ENCODE measurements at places on chromosomes 7 and 10. TPM values are rescaled to one million over a fixed set of nuclear protein-coding genes. Genes with fewer than 3 reads are reported as not detected.

GRCh38 chr7:149826344-149827088 lies 11.7 kb upstream of the ZNF862 start:
- DNase-seq: no peak

DNA sequence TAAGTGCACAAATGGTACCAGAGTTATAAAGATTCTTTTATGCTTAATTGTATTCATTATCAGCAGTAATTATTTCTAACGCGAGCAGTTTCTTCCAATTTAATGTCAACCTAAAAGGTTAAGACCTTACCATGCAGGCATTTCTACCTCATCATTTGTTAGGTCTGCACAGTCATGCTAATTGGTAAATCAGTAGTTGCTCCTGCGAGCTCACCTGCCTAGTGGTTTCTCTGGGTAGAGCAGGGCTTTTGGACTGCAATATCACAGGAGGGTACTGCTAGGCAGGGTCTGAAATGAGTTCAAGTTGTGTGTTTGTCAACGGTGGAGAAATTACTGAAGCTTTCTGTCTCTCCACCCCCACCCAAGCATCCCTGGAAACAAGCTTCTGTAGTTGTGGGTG lies 558.5 kb upstream of the MGMT start:
- DNase-seq: no peak

- peak; percentile 51 for DNase-seq
These were observed 151.3 kb upstream of the RSU1 start for GRCh38 chr10:16968416-16969041.

DNA sequence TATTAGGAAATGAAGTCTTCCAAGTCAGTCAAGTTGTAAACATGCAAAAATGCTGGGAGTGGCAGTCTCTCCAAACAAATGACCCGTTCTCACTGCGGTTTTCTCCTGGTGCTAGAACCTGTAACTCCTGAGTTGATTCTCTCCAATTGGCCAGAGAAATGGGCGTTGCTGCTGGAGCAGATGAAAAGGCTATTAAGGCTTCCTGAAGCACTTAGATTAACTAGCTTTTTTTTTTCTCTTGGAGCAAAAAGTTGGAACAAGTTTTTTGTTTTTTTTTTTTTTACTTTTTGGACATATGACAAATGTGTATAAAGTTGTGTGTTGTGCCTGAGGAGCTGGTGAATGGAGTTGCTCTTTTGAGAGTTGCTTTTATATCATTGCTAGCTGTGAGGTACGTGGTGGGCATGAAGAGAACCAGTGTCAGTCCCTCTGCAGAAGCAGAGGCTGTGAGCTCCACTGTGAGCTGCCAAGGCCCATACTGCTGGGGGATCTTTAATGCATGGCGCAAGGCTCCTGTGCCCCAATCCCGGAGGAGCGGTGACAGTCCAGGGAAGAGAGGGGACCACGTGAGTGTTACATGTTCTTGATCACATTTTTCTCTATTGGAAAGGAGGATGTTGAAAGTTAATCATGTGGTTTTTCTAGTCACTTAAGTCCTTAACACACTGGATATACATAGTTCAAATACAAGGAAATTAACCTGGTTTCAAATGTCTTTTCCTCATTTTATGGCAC lies 393.6 kb upstream of the GALNT17 start:
- no peak for DNase-seq

GRCh38 chr7:43658718-43659548 lies 70.4 kb downstream of the COA1 start:
- no peak for DNase-seq

GRCh38 chr7:127909424-127910152 lies 121.6 kb downstream of the LRRC4 start:
- DNase-seq: no peak

- no peak for DNase-seq
These were observed 42.0 kb downstream of the LYZL2 start for GRCh38 chr10:30587522-30588031.

- DNase-seq: no peak
These were observed 71.8 kb upstream of the RPA3 start for GRCh38 chr7:7790041-7790741.

DNA sequence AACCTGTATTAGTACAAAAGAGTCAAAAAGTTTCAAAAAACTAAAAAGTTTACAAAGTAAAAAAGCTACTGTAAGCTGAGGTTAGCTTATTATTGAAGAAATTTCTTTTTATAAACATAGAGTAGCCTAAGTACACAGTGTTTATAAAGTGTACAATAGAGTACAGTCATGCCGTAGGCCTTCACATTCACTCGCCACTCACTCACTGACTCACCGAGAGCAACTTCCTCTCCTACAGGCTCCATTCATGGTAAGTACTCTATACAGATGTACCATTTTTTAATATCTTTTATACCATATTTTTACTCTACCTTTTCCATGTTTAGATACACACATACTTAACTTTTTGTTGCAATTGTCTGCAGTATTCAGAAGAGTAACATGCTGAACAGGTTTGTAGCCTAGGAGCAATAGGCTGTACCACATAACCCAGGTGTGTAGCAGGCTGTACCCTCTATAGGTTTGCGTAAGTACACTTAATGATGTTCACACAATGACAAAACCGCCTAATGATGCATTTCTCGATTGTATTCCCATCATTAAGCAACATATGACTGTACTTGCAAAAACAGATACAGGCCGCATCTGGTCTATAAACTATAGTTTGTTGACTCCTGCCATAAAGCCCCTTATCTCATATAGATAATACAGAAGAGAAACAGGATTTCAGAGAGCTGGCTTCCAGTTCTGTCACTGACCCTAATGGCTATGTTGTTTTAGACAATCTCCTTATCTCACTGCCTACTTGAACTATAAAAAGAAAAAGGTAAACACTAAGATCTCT lies 438.8 kb downstream of the HTR7 start:
- DNase-seq: peak; percentile 43

- DNase-seq: no peak
These were observed 84.1 kb upstream of the LRRC4 start for GRCh38 chr7:128115336-128115820.

DNA sequence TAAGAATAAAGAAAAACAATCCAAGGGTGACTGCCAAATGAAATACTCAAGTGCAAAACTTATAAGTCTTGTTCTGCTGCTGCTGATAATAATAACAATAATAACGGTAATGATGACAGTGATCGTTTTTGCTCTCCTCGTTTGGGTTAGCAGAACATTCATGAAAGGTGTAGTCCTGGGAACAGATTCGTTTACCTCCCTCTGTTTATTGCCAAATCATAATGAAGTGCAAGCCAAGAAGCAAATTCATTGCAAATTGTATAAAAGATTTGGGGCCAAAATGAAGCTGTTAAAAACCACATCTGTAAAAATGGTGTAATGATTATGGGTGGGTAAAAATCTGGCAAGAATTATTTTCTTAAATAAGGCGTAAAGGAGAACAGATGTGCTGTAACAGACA lies 587.2 kb upstream of the MKI67 start:
- peak; percentile 80 for DNase-seq

- DNase-seq: peak; percentile 38
These were observed 187.9 kb upstream of the MALRD1 start for GRCh38 chr10:18860631-18861240.

DNA sequence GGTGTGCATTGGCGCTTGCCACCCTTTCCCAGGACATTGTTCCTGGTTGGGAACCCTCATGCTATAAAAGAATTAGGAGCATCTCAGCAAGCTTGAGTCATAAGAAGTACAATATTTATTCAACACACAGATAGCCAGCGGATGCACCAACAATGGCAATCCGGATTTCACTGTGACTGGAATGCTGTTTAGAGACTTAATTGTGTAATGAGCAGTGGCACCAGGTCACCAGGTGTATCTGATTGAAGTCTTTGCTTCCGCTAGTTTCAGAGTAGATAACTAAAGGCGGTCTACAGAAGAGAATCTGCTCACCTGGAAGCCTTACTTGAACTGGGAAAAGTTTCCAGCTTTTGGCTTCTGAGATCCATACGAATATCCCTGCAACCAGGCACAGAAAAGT lies 772.3 kb upstream of the GHITM start:
- DNase-seq: no peak

DNA sequence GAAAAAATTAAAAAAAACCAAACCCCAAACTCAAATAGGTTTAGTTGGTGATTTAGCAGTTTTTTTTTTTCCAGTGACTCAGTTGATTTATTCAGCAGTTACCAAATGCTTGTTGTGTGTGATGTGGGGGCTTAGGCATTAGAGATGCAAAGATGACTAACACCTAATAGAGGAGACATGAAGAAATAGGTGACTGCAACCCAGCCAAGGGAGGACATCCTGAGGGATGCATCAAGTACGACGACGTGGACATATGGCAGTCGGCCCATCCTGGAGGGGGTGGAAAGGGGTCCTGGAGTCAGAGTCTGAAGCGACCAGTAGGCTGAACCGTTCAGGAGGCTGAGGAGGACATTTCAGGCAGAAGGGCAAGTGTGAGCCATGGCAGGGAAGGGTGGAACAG lies 35.5 kb downstream of the LRMDA start:
- DNase-seq: peak; percentile 49

DNA sequence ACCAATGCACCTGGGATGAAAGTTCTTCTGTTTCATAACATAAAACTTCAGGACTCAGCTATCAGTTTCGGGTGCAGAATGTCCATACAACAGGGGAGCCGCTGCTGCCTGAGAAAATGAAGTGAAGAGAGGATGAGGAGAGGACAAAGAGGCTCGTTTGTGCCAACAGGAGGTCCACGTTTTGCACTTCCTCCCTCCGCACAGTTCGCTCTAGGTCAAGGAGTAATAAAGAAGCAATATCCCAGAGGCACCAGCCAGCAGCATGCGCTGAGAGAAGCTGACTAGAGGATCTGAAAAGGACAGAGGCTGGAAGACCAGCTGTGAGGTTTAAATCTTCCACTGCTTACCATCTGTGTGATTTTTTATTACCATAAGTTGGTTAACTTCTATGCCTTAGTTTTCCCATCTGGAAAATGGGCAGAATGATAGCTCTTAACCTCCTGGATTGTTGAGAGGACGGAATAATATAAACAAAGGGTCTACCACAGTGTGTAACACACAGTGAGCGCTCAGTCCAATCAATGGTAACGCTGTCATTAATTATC lies 709 bp downstream of the GPAM start:
- DNase-seq: no peak

- DNase-seq: no peak
These were observed 4.5 kb downstream of the VSTM4 start for GRCh38 chr10:49110684-49111319.

- no peak for DNase-seq
These were observed 87.9 kb downstream of the HIF1AN start for GRCh38 chr10:100623521-100624230.

- DNase-seq: no peak
These were observed 81.8 kb downstream of the PTPRZ1 start for GRCh38 chr7:121954803-121955202.

GRCh38 chr10:89233033-89233432 lies 18.5 kb downstream of the LIPA start:
- DNase-seq: no peak

GRCh38 chr7:158541346-158542010 lies 46.1 kb downstream of the PTPRN2 start:
- peak; percentile 10 for DNase-seq

GRCh38 chr10:88293073-88293472 lies 290.0 kb downstream of the RNLS start:
- DNase-seq: no peak

- no peak for DNase-seq
These were observed 22.1 kb upstream of the ZC3HAV1 start for GRCh38 chr7:139131601-139132041.

DNA sequence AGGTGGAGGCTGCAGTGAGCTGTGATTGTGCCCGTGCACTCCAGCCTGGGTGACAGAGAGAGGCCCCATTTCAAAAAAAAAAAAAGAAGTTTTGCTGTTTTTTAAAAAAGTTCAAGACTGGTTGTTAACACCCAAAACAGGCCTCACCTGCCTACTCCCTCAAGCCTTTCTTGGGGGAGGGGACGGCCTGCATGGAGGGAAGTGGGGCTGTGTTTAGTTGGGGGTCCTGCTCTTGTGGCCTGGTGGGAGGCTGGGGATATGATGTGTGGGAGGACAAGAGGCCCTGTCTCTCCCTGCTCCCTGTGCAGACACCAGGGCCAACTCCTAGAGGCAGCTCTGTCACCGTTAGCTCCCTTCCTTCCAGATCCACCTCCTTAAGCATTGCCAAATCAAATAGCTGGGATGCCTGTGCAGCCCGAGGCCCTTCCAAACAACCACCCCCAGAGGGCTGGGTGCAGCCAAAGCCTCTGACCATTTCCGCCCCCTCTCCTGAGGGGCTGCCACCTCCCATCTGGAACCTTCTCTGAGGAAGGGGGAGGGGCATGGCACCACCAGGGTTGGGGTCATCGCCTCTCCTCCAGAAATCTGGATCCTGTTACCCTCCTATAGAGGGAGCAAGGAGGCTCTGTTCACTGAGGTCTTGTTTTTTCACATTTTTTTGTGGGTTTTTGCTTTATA lies 32.9 kb upstream of the ANKRD2 start:
- peak; percentile 73 for DNase-seq

GRCh38 chr7:44819292-44819691 lies 22.8 kb downstream of the PPIA start:
- DNase-seq: no peak

DNA sequence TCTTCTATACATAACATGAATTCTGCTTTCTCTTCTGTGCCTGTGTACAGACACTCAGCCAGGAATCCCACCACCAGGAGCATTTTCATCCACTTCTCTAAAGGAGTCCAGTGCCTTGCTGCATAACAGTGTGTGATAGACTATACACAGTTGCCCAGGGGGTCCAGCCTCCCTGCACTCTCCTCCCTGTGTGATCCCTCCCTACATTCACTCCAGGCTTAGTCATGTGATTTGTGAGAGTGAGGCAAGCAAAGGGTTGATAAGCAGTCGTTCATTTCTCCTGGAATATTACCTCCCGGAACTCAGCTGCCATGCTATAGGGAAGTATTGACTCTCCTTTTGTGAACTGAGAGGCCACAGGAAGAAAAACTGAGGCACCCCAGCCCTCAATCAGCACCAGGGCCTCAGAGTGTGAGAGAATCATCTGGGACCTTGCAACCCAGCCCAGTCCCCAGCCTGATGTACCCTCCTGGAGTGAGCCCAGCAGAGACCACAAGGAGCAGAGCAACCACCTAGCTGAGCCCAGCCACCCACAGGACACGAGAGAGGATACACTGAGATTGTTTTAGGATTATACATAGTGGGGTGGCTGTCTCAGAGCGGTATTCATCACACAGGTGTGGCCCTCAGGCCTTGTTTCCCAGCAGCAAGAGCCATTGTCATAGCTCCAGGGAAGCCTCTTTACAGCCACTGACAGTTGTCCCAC lies 45.0 kb upstream of the EEPD1 start:
- no peak for DNase-seq

The ALOX5 gene
- 0.81 TPM for polyA plus RNA-seq

The SLC18A3 gene
- polyA plus RNA-seq: not detected

The IFIT5 gene
- polyA plus RNA-seq: 14.9 TPM

The MET gene
- 9.9 TPM for polyA plus RNA-seq

The DENND10 gene
- polyA plus RNA-seq: 32.5 TPM

The SPDYE5 gene
- 1.4 TPM for polyA plus RNA-seq

The POLL gene
- polyA plus RNA-seq: 25.2 TPM

The NCAPG2 gene
- polyA plus RNA-seq: 12.6 TPM

The CYP26A1 gene
- polyA plus RNA-seq: 0.42 TPM

The ITIH5 gene
- polyA plus RNA-seq: 54.4 TPM

The HOXA2 gene
- polyA plus RNA-seq: 5.5 TPM

The GBX1 gene
- 0.87 TPM for polyA plus RNA-seq

Data from muscle of back (tissue), 13 donors.